ENCODE measurements at places on chromosomes 5 and 9. TPM values are rescaled to one million over a fixed set of nuclear protein-coding genes. Genes with fewer than 3 reads are reported as not detected.

PCDHGB6 gene
- total RNA-seq = 0.10 TPM

ZFP2 gene
- 0.06 TPM for total RNA-seq

ISL1 gene
- total RNA-seq = 0.05 TPM

SLC25A2 gene
- total RNA-seq = not detected

SPACA9 gene
- total RNA-seq = 5.6 TPM

TBC1D13 gene
- total RNA-seq = 20.9 TPM

DBH gene
- not detected for total RNA-seq

Measured in A549 treated with Hydrocortisone at 1 μM for 4 hours (cell line).